SJCRH30 (cell line): ENCODE measurements at places on chromosomes 16 and 17. TPM values are rescaled to one million over a fixed set of nuclear protein-coding genes. Genes with fewer than 3 reads are reported as not detected.
A peak's percentile ranks its signal among the peaks of the same experiment; 100 is the strongest.

Gene ASGR1
- total RNA-seq = 0.79 and 0.84 TPM in 2 replicates

Gene HEATR9
- total RNA-seq = not detected in 2 replicates

Gene NUPR1
- not detected in 2 replicates for total RNA-seq

Gene MYH1
- not detected in 2 replicates for total RNA-seq

Gene IFI35
- total RNA-seq = 0.33 TPM in 1 of 2 replicates, not detected in the other

Gene GNGT2
- 2.8 and 5.3 TPM in 2 replicates for total RNA-seq

Gene CCDC137
- 50.3 and 52.8 TPM in 2 replicates for total RNA-seq

GRCh38 chr17:56983366-56983765 lies 5.4 kb downstream of the SCPEP1 start:
- no peak for DNase-seq

GRCh38 chr16:56985288-56985961 lies 3.9 kb upstream of the NLRC5 start:
- DNase-seq = peak; percentile 56

DNA sequence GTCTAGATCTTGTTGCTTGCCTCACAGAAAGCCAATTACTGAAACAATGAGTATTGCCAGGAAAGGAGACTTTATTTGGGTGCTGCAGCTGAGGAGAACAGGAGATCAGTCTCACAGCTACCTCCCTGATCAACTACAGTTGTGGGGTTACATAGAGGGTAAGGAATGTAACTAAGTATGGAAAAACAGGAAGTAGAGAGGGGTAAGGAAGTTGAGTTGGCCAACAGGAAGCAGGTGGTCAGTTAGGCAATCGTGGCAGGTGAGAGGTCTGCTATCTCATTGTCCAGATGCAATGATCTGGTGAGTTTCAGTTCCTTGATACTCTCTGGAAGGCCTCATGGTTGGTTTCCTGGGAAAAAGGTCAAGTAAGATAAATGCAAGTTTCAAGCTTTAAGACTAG lies 333.1 kb upstream of the GOT2 start:
- DNase-seq = peak; percentile 8

DNA sequence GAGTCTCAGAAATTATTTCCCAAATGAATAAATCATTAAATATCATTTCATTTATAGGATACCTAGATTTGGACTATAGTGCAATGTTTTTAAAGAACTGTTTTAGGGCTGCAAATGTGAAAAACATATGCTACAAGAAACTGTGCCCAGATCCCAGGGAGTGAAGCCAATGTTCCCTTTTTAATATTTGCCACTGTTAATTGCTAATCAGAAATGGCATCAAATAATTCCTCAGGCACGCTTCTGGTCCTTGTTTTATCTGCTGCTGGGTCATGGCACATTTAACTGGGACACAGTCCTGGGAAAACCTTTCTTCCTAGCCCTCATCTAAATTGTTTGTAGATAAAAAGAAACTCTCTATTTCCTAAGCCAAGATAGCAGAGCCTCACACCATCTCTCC lies 79.3 kb upstream of the CNTNAP4 start:
- DNase-seq = no peak

- DNase-seq = no peak
Measured at GRCh38 chr16:26019381-26020242, 327.9 kb downstream of the HS3ST4 start.

DNA sequence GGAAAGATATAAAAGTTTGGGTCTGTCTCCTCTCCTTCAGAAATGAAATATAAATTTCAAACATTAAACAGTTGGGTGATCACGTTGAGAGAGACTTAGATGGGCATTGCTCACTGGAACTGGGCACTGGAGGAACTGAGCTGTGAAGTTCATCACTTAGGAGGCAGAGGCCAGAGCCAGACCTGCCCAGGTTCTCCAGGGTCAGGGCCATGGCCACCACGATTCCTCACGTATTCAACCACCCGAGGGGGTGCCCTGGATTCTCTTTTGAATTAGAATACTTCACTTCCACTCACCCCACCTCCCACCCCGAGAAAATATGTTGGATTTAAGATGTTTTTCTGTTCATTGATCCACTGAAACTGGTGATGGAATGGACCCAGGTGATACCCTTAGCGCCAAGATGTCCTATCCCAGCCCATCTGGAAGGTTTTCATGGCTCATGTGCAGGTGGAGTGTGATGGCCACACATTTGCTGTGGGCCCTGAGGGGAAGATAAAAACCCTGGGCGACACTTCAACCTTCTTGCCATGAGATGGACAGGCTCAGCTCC lies 6.1 kb downstream of the PRR29 start:
- no peak for DNase-seq

DNA sequence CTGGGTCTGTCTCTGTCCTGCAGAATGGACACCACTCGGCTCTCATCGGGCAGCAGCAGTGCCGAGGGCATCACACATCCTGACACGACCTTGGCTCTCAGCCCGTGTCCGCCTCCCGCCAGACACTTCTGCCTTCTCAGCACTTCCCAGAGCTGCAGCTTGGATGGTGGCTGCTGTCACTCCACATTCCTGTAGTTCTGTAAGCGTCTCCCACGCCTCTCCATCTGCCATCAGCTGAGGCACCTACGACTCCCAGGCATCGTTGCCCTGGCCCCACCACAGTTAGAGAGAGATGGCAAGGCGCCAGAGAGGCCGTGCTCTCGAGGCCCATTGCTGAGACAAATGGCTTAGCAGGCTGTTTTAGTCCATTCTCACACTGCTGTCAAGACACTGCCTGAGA lies 195.9 kb upstream of the CHMP6 start:
- peak; percentile 76 for DNase-seq

GRCh38 chr17:70040336-70040735 lies 34.7 kb upstream of the KCNJ16 start:
- DNase-seq = no peak

DNA sequence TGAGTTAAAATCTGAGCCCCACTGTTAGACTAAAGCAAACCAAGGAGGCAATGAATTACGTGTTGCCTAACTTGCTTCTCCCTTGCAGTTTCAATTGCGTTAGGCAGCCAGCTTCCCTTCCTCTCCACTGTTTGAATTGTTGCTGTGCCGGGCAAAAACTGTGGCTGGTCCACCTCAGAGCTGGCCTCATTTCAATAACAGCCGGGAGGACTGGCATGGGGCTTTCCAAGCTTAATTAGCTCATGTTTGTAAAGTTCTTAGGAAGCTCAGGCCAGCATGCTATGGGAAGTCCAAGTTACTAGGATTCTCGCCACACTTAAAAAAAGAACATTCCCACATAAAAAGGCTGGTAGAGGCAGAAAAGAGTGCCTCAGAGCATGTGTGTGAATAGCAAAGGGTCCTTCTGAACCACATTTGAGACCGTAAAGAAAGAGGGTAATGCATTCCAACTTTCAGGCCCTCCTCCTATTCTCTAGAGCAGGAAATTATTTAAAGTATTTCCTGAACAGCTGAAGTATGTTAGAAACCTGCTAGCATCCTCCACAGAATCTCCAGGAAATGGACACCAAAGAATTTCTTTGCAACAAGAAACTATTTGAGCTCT lies 79.0 kb upstream of the SMURF2 start:
- DNase-seq = peak; percentile 31

- no peak for DNase-seq
Measured at GRCh38 chr16:62967611-62968010, 931.4 kb upstream of the CDH8 start.

DNA sequence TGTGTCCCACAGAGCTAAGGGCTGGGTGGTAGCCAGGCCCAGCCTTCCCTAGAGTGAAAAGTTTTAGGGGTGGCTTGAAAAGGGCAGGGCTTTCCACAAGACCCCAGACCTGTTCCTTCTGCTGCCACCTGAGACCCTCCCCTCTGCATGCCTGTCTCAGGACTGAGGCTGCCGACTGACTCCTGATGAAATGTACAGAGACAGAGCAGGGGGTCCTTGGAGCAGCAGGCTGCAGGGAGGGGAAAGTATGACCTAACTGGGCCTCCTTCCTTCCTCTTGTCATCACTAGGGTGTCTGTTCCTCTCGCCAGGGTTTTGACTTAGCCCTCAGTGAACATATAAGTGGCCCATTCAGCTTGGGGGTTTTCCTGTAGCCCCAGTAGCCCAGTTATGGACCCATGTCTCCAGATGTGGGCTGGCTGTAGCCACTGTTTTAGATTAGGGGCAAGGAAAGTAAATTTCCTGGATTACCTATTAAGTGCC lies 14.9 kb upstream of the NFATC3 start:
- no peak for DNase-seq
